ENCODE measurements at places on chromosomes 13 and 19.

- no peak for DNase-seq
Observed at GRCh38 chr13:113860665-113861432, 3.0 kb downstream of the GAS6 start.

DNA sequence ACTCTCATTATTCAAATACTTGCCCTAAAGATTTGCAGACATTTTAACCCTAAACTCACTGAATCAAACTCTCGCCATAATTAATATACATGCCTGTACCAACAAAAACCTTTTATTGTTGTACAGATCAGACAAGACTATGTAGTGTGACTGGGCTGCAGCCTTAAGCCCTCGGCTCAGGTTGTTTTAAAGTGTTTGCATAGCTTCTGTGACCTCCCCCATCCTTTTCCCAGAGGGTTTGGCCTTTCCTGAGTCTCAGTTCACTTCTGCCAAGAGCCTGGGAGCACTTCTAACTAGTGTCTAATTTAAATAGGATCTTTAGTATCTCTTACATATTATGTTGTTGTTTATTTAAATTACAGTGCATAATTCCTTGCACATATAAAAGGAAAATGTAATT is 158.2 kb downstream of the HS6ST3 start:
- no peak for DNase-seq

DNA sequence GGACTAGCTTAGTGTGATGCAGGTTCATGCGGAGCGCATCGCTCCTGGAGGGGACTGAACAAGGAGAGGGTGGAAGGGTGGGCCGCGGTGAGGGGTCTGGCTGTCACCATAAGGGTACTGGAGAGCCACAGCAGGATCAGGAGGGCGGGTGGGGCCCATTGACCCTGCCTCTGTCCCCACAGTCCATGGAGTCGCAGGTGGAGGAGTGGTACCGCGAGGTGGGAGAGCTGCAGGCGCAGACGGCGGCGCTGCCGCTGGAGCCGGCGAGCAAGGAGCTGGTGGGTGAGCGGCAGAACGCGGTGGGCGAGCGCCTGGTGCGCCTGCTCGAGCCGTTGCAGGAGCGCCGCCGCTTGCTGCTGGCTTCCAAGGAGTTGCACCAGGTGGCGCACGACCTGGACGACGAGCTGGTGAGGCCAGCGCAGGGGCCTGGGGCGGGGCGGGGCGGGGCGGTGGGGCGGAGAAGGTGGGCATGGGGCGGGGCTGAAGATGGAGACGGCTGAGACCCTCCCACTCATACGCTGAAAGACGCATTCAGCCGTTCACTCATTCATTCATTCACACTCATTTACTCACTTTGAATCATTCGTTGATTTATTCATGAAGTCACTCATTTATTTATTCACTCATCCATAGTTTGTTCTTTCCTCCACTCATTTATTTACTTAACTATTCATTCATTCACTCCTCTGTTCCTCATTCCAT is 27.5 kb upstream of the SHKBP1 start:
- peak; percentile 56 for DNase-seq

DNA sequence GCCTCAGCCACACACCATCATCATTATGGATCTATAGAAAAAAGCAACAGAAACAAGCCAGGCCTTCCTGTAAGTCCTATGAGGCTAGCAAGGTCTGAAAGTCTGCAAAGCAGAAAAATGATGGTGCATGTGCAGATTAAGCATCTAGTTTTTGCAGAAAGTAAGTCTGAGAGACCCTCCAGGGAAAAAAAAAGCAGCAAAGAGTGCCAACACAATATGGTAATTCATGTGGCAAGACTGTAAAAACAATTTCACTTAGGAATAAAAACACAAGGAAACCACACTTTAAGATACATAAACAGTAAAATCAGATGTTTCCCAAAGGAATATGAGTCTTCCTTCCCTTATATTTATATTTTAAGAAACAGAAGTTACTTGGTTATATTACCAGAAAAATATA is 112.3 kb upstream of the FBXL3 start:
- no peak for DNase-seq

DNA sequence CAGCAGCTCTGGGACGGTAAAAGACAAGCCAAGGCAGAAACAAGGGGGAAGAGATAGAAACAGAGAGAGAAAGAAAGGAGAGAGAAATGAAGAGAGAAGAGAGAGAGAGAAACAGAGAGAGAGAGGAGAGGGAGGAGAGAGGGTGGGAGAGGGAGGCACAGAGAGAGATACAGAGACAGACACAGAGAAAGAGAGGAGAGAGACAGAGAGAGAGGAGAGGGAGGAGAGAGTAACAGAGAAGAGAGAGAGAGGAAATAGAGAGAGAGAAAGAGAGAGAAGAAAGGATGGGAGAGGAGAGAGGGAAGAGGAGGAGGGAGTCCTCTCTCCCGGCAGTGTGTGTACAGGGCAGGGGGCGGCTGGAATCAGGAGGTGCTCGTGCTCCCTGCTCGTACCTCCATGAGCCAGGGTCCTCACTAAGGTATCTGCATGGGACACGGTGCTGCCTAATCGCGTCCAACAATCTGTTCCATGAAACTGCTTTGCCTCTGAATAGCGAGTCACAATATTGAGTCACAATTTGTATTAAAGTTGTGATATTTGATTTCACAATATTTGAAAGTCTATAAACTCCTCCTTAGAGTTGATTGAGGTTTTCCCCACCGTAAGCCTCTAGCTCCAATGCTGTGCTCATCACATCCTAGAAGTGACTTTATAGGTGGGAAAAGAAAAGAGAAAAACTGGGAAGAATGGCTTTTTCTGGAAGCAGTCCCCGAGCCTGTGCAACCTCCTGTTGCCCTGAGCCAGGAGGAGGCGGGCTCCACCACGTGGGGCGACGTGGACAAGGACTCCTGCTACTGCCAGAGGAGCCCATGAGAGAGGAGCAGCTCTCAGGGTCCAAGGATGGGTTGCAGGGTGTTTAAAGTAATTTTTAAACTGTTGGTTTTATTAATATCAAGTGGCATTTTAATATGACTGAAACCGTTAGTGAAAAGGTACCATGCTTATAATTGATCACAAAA is 81.7 kb upstream of the ARHGEF7 start:
- DNase-seq = peak; percentile 69

DNA sequence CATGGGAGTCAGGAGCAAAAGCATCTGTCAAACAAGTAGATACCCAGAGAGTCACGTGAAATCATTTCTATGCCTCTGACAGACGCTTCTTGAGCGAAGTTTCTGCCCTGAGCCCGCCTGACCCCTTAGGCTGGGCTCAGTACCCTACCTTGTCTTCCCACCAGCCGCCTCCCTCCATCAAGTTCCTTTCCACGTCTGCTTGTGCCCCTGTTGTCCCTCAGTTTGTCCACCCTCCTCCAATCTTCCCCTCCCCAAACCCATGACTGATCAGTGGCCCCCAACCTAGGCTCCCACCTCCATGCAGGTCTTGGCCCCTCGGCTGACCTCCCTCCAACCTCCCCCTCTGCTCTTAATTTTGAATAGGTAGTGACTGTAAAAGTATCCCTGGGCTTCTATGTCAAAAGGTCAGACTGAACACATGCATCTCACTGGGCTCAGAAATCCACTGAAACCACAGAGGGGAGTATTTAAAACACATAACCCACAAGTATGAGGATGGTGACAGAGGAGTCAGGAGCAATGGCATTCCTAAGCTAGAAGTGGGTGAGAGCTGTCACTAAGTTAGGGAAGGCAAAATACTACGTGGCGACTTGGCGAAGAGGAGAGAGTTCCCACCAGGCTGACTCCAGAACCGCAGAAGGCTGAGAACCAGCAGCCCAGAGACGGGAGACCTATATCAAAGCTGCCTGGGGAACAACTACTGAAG is 1.7 kb upstream of the ZNF446 start:
- DNase-seq = peak; percentile 56

GRCh38 chr13:57633141-57633949 is 1.8 kb downstream of the PCDH17 start:
- peak; percentile 2 for DNase-seq

All from GM23248 (cell line).